ENCODE measurements at places on chromosomes 3 and 15.

- no peak for DNase-seq
Observed at GRCh38 chr3:9791790-9792404, 376 bp downstream of the TADA3 start.

DNA sequence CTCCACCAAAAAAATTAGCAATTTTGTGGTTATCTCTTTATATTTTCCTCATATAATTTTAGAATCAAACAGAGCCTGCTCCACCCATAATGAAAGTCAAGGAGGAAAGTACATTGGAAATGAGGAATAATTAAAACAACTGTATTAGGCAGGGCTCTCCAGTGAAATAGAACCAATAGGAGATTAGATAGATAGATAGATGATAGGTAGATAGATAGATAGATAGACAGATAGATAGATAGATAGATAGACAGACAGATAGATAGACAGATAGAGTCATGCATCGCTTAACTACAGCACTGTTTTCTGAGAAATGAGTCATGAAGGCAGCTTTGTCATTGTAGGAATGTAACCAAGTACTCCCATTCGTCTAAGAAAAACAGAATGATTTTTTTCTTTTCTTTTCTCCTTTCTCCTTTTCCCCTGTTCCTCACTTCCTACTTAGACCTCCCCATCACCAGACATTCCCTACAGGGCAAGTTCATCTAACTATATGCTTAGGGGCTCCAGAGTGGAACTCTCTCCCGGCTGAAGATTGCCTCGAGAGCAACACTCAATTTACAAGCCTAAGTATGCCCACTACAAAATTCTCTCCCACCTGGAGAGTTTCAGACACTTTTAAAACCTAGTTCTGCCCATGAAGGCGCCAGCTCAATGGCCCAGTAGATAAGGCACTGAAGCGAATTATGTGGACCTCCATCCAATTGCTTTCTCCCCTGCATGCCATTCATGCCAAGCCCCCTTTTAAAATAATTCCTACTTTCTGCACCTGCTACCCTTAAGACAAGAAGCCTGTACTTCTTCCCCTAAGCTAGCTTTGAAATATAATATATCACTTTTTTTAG is 53.3 kb upstream of the LIPC start:
- DNase-seq = no peak

- no peak for DNase-seq
Observed at GRCh38 chr3:142507241-142507640, 59.4 kb upstream of the XRN1 start.

GRCh38 chr3:2156244-2156847 is 57.7 kb downstream of the CNTN4 start:
- peak; percentile 23 for DNase-seq

- no peak for DNase-seq
Observed at GRCh38 chr15:96274698-96275097, 55.8 kb upstream of the NR2F2 start.

GRCh38 chr3:64918989-64919388 is 231.2 kb upstream of the ADAMTS9 start:
- no peak for DNase-seq

- DNase-seq = no peak
Observed at GRCh38 chr3:102643546-102643945, 208.7 kb downstream of the ZPLD1 start.

GRCh38 chr15:30928076-30928475 is 24.4 kb downstream of the FAN1 start:
- no peak for DNase-seq

DNA sequence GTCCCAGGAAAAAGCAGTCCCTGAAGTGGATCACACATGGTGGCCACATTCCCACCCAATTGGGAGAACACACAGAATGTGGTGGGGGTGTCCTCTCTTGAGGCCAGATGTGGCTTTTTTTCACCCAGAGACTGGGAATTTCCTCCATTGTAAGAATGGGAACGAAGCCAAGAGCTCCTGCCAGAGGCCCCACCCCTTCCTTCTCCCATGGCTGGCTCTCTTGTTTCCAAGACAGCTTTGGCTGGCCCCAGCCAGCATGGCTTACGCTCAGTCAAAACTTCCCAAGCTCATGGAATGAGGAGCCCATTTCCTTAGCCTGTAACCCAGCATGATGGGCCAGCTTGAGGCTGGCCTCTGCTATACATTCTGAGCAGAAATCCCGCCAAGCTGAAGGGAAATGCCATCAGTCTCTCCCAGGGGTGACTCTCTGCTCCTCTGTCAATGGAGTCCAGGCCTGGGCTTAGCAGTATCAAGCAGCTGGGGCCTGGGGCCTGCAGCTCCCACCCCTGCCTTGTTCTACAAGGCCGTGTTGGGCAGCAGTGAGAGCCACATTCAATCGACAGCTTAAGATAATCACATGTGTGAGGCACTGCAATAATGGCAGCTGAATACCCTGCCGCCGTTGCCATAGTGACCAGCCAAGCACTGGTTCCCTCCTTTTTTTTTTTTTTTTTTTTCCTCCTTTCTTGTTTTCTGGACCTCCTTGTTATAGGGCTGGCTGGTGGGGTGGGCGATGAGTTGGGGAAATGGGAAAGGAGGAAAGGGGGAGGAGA is 142.4 kb downstream of the EPHB1 start:
- no peak for DNase-seq

DNA sequence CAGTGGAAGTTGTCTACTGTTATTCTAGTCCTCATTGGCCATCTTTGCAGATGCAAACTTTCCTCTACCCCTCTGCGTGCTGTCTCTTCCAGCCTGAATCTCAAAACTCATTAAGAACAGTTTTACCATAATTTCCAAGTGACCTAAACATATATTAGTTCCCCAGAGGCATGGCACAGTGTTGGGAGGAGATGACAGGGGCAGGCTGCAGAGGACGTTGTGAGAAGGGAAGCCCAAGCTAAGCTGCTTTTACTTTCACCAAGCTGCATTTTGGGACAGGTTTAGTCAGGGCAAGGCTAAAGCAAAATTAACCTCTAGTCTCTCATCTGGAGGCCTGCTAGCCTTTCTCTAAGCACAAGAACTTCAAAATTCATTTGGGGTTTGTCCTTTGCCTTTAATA is 318.6 kb upstream of the SATB1 start:
- DNase-seq = no peak

DNA sequence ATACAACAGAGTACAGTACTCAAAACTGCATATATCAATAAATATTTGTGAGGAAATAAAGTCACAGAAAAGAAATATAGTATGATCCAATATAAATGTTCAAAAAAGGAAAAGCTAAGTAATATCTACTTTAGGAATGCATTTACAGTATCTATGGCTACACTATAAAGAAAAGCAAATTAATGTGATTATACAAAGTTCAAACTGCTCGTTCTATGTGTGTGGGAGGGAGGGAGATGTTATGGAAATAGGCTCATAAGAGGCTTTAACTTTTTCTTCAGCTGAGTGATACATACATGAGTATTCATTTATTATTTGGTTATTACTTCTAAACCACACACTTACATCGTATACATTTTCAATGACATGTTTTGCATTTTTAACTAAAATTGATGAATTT is 377.7 kb upstream of the AGTR1 start:
- DNase-seq = no peak

DNA sequence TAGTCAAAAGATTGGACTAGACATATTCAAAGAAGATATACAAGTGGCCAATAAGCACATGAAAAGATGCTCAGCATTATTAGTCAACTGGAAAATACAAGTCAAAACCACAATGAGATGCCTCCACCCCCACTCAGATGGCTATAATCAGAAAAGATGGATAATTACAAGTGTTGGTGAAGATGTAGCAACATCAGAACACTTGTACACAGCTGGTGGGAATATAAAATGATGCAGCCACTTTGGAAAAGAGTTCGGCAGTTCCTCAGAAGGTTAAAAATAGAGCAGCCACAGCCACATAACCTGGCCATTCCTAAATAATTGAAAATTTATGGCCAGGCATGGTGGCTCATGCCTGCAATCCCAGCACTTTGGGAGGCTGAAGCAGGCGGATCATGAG is 38.4 kb downstream of the HEG1 start:
- no peak for DNase-seq
